ENCODE measurements at places on chromosomes 13 and 19.

DNA sequence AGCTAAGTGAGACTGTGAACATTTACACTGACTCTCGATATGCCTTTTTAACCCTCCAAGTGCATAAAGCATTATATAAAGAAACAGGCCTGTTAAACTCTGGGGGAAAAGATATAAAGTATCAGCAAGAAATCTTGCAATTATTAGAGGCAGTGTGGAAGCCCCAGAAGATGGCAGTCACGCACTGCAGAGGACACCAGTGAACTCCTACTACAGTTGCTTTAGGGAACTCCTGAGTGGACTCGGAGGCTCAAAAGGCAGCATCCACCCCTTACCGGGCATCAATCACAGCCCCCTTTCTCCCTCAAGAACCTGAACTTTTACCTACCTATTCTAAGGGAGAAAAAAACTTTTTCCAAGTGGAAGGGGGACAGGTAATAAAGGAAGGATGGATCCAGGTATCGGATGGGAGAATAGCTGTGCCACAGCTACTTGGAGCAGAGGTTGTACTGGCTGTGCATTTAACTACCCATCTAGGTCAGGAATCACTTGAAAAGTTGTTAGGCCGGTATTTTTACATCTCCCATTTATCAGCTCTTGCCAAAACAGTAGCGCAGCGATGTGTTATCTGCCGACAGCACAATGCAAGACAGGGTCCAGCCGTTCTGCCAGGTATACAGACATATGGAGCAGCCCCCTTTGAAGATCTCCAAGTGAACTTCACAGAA lies 80.1 kb downstream of the ZNF486 start:
- no peak for DNase-seq

- DNase-seq, result no peak
Observed at GRCh38 chr13:100208626-100209025, 119.7 kb downstream of the PCCA start.

DNA sequence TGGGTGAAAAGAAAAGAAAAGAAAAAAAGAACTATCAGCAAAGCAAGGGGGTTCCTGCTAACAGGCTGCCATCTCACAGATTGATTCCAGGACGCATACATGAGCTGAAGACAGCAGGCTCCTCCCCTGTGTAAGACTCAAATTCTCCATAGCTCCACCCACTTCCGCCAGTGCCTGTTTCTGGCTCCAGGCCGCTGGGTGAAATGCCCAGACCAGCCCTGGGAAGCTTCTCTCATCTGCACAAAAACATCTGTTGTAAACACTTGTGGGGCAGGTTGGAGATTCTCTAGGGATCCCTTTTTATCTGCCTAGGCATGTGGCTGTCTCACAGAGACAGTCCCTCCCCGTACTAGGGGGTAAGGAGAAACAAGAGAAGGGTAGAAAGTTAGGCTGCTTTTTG lies 1054.4 kb upstream of the SPRY2 start:
- DNase-seq, result no peak

GRCh38 chr13:38617936-38618335 lies 68.9 kb upstream of the FREM2 start:
- no peak for DNase-seq

DNA sequence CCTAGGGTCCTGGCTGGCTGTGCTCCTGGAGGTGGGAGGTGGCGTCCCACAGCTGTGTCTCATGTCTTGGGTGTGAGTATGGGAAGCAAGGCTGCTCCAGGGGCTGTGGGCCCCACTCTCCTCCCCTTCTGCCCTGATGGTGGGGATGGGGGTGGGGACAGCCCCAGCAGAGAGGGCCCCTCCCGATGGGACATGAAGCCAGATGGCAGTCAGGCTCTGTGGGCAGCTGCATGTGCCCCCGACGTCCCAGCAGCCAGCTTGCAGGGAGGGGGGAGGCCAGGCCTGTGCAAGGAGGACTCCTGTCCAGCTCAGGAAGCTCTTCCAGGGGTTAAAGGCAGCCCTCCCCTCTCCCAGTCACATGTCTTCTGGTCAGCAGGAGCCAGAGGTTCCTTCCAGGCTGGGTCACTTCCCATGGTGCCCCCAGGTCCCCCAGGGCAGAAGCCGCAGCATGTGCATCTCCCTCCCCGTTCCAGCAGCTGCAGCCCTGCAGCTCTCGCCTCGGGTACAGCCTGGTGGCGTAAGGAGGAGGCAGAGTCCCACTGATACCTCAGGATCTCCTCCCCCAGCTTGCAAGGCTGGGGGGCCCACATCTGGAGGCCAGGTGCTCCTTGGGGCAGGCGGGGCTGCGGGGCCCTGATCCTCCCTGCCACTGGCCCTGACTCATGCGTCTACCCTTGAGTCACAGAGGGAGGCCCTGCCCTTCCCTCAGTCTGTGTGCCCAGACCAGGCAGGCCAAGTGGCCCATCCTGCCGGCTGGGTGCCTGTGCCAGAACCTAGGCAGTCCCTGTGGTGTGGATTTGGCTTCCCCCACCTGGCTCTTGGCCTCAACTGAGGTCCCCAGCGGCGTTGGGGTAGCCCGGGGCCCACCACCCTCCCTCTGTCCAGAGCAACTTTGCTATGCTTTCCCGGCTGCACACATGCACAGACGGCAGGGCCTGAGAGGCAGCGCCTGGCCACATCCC lies 13.0 kb downstream of the YIPF2 start:
- DNase-seq, result no peak

GRCh38 chr19:35299523-35300338 lies 7.8 kb downstream of the MAG start:
- DNase-seq, result no peak

DNA sequence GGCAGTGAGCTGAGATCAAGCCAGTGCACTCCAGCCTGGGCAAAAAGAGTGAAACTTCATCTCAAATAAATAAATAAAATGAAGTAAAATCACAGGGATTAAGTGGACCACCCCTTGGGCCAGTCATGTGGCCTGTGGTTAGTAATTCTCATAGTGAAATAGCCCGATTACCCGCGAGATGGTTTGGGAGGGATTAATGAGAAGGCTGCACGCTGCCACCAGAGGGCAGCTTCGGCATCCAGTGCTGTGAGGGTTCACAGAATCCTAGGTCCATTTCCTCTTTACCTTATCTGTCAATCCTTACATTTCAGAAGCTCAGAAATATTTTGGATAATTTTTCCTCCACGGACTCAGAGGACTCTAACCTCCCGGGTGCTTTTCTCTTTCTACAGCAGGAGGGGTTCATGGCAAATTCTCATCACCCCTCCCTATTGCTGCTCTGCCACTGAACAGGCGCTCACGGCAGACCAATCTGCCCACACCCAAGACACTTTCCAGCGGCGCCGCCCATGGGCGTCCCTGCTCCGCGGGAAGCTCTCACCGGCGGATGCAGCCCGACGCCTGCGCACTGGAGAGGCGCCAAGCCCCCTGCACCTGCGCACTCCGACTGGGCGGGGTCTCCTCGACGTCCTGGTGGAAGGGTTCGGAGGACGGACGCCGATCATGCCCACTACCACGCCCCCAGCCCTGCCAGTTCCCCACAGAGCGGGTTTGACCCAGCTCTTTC lies 11.0 kb downstream of the ZNF835 start:
- no peak for DNase-seq

DNA sequence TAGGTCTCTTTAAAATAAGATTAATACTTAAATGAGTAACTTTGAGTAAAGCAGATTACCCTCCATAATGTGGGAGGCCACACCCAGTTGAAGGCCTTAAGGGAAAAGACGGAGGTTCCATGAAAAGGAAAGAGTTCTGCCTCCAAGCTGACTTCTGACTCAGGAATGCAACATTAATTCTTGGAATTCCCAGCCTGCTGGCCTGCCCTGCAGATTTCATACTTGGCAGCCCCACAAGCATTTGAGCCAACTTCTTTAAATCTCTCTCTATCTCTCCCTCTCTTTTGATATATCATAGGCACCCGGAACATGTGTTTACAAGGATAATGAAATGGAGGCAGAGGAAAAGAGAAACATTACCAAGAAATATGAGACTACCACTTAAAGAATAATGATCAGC lies 902.3 kb upstream of the MIR17HG start:
- DNase-seq, result no peak

GRCh38 chr19:17159466-17160393 lies 55.4 kb upstream of the USE1 start:
- DNase-seq, result no peak

DNA sequence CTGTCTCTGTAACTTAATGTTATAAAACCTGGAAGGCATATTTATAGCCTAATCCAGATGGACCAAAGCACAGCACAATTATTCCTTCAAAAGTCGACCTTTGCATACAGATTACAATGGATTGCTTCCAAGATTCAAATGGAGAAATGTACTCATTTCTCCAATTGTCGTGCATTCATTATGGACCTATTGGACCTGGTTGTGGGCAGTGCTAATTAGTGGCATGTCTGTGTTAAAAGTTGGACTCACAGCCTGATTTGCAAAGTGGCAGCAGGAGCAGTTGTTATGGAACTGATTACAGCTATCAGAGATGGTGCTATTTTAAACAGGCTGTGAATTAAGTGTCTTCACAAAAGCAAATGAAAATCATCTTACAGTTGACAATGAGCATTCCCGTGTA lies 1529.3 kb upstream of the SLC10A2 start:
- DNase-seq, result no peak

- no peak for DNase-seq
Observed at GRCh38 chr19:21704320-21704719, 63.1 kb downstream of the ZNF100 start.

DNA sequence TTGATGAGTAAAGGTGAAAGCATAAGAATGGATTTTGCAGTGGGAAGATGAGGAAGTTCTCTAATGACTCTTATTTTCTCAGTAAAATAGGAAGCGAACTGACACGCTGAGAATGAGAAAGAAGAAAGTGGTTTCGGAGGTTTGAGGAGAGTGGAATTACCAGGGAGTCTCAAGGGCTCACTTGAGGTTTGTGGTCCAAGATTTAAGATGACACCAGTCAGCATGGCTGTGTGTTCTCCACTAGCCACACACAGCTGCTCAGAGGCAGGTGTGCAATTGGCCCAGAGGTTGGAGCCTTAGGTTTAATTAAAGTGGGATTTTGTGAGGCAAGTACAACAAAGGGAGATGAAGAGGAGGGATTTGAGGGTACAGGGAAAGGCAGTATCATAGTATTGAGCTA lies 99.6 kb upstream of the NBEA start:
- DNase-seq, result peak; percentile 9

- no peak for DNase-seq
Observed at GRCh38 chr19:6530386-6531162, at the start of gene TNFSF9. Gene TNFSF9, plus strand, starts transcription at chr19:6531026. Its CDS starts 11 bp downstream, at chr19:6531037.

Data from NCI-H187 treated with DMSO at 0.1 percent for 48 hours (cell line).